ENCODE measurements at places on chromosomes 6 and 20.

- no peak for DNase-seq
Measured at GRCh38 chr6:84763003-84763885, 1.2 kb downstream of the TBX18 start.

- DNase-seq = peak; percentile 17
Measured at GRCh38 chr20:23889775-23890187, 10.2 kb upstream of the CST5 start.

DNA sequence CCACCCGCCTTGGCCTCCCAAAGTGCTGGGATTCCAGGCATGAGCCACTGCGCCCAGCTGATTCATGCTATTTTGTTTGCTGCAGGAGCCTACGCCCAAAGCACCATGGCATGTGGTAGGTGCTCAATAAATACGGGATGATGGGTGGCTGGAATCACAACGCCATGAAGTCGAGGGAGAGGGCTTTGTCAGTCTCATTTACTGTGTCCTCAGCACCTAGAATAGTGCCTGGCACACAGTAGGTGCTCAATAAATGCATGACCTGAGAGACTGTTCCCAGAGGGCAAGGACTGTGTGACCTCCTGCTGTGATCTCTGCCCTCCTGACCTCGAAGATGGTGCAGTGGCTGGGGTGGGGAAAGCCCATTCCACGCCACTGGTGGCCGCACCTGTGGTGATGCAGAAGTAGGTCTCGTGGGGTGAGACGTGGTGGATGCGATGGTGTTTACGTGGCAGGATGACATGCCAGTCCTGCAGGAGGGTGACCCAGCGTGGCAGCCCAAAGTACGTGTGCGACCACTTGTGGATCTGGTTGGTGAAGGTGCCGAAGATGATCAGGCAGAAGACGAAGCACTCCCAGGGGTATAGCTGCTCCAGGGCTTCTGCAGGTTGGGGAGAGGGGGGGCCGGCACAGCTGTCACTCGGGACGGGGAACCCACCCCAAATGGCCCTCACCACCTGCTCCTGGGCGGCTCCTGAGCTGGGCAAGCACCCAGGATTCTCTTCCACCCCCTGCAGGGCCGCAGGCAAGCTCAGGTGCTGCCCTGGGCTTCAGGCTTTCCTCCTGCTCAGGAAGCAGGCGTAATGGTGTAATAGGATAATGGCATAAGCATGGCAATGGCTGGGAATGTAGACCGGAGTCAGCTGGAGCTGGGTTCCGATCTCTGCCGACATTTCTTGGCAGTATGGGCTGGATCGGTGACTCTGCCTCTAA is 14.9 kb upstream of the UBE2V1 start:
- no peak for DNase-seq

DNA sequence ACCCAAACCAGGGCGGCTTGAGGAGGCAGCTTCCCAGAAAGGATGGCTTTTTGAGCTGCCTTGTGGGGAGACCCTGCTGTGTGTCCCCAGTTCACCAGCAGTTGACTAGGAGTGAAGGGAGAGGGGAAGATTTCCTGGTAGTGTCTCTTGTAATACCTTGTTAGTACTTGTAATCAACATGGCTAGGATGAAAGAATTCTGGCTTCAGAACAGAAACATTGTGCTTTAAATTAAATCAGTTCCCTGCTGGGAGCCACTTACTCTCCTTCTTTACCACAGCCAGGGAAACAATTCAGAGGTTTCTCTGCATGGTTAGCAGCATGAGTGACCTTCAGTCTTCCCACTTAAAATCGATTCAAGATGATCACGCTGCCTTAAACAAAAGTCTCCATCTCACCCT is 525.4 kb upstream of the ID4 start:
- no peak for DNase-seq

- no peak for DNase-seq
Measured at GRCh38 chr20:14488756-14489479, 151.5 kb upstream of the FLRT3 start.

DNA sequence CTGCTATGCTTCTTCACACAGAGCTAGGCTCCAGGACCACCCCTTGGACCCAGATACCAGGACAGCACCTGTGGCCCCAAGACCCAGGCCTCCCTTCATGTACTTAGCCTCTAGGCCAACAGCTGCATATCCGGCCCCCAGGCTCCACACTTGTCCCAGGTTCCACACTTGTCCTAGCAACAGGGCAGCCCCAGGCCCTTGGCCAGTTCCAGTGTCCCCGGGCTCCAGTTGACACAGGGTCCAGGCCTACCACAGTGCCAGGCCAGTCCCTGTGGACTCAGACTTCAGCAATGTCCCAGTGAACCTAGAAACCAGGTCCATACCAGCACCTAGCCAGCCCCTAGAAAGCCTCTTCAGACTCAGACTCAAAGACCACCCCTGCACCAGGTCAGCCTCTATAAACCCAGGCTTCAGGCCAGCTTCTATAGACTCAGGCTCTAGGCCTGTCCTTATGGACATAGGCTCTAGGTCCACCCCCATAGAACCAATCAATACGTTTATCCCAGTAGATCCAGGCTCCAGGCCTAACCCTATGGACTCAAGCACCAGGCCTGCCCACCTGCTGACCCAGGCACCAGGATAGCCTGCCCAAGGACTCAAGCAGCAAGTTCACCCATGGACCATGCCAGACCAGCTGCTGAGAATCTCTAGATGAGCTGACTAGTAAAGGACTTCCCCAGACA is 46.3 kb downstream of the RCAN2 start:
- no peak for DNase-seq

- no peak for DNase-seq
Measured at GRCh38 chr6:132253211-132253610, 148.1 kb downstream of the MOXD1 start.

DNA sequence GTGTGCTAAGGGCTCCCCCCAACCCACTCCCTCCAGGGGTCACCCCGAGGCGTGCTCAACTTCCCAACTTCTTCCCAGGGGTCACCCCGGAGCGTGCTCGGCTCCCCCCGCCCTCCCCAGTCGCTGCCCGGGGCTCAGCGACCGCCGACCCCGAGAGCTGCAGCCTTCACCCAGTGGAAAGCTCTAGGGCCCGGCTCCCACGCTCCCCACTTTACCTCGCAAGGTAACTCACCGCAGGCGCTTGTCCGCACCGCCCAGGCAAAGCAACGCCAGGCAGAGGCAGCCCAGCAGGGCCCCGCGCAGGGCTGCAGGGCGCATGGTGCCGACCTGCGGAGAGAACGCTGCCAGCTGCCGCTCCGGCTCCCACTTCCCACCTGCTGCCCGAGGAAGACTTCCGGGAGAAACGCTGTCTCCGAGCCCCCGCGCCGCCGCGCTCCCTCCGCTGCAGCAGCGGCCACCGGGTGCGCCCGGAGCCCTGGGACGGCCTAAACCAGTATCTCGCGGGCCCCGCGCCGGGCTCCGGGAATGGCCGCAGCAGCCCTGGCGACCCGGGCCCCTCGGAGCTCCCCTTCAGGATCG is 396 bp downstream of the RNASET2 start:
- DNase-seq = no peak

DNA sequence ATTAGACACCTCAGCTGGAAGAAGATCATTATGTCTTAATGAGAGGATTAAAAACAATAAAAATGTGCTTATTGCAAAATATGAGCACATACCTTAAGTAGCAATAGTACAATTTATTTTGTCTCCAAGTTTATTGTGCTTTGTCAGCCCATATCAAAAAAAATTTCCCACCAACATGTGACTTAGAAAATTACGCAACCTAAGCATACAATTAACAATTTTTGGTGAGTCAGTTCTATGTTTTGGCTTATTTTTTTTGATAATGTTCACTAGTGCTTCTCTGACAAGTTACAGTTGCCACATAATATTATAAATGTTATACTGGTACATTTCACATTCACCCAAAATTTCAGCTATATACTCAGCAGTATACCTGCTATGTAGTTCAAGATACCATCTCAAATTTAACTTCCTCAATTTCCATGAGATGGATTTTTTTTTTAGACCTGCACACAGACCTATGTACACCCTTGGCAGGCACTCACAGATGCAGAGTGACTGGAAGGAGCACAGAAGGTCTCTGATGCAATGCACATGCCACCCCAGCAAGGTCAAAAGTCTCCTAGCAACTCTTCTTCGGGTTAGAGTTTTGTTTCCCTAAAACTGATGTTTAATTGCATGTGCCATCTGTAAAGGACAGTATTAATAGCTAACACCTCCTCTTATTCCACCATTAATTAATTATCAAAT is 112.4 kb downstream of the PRKN start:
- DNase-seq = no peak

GRCh38 chr6:70479236-70479635 is 65.9 kb downstream of the FAM135A start:
- DNase-seq = no peak

DNA sequence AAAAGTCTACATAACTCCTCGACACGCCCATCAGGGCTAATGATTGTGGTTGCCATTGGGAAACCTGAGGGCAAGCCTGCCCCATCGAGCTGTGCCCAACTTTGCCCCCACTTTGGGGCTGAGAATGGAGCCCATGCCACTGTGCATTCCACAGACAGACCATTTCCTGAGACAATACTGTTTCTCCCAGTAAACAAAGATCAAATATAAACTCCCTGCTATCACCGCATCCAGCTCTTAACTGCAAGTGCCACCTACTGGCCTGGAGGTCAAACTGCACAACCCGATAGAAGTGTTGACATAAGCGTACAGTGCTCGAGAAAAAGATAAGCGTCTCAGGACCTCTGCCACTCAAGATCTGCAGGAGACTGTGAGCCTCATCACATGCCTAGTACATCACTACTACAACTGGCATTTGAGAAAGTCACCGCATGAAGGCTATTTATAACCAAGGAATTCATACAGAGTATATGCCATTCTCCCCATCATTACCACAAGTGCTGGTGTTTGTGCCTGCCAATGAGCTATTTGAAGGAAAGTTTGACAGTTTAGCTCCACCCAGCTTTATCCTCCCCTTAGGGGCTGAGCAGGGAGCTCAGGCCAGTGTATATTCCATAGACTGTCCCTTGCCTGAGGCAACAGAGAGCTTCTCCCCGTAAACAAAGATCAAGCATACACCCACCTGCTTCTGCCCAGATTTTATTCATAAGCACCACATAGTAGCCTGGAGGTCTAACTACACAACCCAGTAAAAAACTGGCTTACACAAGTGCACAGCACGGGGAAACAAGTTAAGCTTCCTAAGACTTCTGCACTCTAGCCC is 4.5 kb upstream of the DEFB126 start:
- no peak for DNase-seq

- no peak for DNase-seq
Measured at GRCh38 chr6:1175877-1176276, 136.0 kb upstream of the FOXQ1 start.

- DNase-seq = no peak
Measured at GRCh38 chr6:91509711-91510110, 922.8 kb upstream of the MAP3K7 start.

- no peak for DNase-seq
Measured at GRCh38 chr20:62832951-62833391, 16.1 kb downstream of the COL9A3 start.

DNA sequence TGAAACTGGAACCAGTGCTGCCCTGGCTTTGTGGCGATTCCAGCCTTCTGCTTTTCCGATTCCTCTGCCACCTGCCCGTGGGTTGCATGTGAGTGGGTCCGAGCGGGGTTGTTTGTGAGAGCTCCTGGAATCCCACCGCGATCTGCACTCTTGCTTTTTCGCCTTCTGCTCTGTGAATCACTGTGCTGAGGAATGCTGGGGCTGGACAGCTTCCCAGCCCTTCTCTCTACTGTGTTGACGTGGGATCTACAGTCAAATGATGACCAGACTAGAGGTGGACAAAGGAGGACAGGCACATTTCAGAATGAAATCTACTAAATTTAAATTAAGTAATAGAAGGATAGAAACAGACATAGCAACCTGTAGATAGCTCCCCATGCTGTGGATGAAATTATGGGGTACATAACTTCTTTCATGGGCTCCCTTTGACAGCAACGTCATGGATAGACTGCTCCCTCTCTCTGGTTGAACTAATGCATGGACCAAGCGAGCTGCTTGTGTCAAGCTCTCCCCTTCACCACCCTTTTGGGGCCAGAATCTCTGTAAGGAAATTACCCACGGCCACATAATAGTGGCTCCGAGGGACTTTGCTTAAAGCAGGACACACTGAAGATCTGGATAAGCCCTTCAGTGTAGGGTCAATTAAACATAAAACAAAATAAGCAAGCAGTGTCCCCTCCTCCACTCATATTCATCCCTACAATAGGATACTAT is 2.0 kb downstream of the FNDC1 start:
- DNase-seq = no peak

- no peak for DNase-seq
Measured at GRCh38 chr6:13068586-13069210, 259.6 kb downstream of the TBC1D7 start.

DNA sequence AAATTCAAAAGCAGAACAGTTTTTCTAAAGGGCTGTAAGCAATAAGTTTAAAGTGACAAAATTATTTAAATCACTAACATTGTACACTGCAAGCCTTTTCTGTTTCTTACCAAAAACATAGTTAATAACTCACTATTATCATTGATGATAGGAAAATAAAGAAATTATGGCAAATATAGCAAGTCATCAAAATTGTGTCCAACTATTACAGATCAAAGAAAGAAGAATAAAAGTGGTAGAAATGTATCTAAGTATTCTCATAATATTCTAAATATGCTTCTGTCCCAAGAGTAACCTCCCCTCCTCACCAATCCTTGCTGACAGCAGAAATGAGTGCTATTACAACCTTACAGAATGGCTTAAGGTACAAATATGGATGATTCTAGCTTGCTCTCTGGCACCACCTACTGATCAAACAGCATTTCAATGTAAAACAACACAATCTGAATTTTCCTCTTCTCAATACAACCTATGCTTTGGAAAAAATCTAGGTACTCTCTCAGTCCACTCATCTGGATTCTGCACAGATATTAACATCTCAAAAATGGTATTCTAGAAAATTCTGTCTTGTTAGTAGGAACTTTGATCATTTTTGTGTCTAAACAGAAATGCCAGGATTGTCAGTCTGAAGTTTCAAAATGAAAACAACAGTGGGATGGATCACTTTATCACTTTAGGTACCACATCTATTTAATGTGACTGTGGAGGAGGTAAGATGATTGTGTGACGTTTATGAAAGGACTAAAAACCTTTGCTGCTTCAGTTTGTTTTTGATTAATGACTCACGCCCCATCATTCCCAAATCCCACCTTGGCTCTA is 40.9 kb downstream of the ZFP64 start:
- no peak for DNase-seq

- DNase-seq = no peak
Measured at GRCh38 chr6:70149209-70149788, 153.6 kb downstream of the COL9A1 start.

DNA sequence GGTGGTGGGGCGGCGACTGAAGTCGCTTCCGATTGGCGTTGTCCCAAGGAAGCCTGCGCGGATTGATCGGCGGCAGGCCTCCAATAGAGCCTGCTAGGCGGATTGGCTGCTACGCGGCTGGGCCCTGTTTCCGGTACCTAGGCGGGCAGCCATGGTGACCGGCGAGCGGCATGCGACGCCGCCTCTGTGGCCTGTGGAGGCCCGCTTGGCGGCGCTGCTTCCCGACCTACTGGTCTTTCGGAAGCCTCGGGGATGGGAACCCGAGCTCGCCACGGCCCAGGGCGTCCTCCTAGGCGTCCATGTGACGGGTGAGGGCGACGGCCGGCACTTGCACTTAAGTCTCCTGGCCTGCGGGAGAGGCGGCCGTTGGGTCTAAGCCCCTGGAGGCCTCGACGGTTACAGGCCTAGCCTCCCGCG is 28.1 kb downstream of the NFYA start:
- no peak for DNase-seq

All from GM12891 (cell line).